ENCODE measurements at places on chromosomes 1 and 21. TPM values are rescaled to one million over a fixed set of nuclear protein-coding genes. Genes with fewer than 3 reads are reported as not detected.

- DNase-seq = no peak
These were observed 40.9 kb upstream of the RGS1 start for GRCh38 chr1:192534666-192535065.

DNA sequence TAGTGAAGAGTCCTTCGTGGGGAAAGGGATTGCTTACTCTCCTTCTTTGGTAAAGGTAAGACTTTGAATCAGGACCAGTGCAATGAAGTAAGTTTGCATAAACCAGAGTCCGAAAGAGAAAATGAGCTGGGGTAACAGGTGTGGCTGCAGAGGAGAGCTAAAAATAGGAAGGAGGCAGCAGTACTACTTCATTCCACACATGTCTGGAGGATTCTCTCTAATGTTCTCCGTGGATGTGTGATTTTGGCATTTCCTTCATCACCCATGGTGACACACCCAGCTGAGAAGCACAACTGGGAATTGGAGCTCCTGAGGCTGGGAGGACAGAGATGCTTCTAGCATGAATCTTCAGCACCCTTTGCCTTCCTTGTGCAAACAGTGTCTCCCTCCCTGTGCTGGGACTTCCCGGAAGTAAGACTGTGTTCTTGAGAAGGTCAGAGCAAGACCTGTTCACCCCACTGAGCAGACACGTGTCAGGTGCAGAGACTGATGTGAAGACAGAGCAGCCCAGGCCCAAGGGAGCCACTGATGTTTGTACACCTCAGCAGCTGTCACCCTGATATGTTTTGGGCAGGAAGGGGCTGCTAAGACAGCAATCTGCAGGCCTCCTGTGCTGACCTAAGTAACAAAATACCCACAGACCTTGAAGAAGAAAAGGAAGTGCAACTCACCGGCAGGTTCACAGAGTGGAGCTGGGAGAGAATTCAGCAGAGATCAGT lies 13.3 kb downstream of the FCRL1 start:
- DNase-seq = no peak

DNA sequence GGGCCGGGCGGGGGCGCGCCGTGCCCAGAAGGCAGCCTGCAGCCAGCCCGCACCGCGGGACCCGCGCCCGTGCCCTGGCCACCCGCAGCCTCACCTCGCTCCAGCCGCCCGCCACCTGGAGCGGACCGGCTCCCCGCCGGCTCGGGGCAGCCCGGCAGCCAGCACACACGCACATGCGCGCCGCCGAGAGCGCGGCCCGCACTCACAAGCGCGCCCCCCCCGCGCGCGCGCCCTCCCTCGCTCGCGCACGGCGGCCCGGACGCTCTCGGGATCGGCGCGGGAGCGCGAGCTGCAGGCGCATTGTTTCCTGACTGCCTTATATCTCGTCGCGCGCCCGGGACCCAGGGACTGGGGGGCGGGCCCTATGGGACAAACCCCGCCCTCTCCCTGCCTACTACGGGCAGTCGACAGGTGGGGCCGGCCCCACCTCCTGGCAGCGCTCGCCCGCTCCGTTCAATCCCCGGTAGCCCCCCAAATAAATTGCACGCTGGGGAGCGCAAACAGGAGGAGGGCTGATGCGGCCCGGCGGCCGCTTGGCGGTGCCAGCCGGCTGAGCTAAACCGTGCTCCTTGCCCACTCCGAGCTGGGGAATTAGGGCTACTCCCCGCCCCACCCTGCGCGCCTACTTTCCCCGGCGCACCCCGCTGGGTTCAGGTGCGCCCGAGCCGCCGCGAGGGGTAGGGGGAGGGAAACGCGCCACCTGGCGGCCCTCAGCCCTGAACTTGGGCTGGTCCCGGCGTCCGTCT lies at the start of gene MYCL:
TSS of gene MYCL (minus strand) at position 204 of the 746 bp plus-strand sequence. CDS start 483 bp downstream, outside the sequence.
- DNase-seq = peak; percentile 54

GRCh38 chr1:52080014-52080415 lies 23.9 kb downstream of the BTF3L4 start:
- DNase-seq = no peak

DNA sequence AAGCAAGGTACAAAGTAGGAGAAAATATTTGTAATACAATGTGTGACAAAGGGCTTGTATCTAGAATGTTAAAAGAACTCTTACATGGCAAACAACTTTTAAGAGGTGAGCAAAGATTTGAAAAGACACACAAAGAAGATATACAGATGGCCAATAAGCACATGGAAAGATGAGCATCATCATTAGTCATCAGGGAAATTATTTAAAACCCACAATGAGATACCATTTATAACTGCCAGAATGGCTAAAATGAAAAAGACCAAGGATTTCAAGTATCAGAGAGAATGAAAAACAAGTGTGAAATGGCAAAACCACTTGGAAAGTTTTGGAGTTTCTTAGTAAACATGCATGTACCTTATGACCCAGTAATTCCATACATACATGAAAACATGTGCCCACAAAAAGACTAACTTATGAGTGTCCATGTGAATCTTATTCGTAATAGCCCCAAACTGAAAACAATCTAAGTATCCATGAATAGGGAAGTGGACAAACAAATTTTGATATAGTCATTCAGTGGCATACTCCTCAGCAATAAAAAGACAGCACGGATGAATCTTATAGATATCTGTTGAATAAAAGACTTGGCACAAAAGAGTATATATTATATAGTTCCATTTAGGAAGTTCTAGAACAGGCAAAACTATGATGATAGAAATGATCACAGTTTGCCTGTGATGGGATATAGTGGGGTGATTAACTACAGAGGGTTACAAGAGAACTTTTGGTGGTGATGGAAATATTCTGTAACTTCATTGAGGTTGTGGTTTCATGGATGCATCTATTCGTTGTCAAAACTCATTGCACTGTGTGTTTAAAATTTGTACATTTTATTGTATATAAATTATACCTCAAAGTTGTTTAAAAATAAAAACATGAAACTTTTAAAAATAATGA lies 82.0 kb downstream of the DISP1 start:
- DNase-seq = no peak

DNA sequence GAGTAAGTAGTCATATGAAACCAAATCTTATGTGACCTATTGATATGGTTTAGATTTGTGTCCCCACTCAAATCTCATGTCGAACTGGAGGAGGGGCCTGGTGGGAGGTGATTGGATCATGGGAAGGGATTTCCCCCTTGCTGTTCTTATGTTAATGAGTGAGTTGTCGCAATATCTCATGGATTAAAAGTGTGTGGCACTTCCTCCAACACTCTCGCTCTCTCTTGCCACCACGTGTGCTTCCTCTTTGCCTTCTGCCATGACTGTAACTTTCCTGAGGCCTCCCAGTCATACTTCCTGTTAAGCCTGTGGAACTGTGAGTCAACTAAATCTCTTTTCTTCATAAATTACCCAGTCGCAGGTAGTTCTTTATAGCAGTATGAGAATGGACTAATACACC lies 241.2 kb downstream of the RGS7 start:
- DNase-seq = no peak

DNA sequence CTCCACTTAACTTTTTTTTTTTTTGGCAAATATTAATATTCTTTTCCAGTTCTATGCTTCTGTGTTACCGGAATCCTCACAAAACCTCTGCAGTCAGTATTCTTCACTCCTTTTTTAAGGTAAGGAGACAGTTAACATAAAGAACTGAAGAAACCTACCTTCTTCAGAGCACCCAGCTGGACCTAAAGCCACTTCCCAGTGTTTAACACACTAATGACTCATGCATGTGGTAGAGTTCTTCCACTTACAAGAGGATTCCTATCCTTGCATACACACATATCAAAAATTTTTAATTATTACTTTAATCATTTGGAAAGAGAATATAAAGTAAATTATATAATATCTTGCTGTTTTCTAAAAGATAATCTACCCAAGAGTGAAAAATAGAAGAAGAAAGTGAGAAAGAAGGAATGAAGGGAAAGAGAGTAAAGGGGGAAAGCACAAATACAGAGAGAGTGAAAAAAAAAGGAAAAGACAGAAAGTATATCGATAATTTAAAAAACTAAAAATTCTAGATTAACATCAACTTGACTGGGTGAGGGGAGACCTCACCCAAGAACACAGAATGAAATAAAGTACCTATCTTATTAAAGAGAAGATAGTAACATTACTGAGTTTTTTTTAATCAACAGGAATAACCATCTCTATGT lies 54.9 kb downstream of the ENAH start:
- no peak for DNase-seq

C8B gene
- total RNA-seq = not detected

CLCA1 gene
- total RNA-seq = not detected

OR2L8 gene
- not detected for total RNA-seq

TSSK3 gene
- 0.57 TPM for total RNA-seq

Data from NCI-H460 (cell line).